GM19239 (cell line): ENCODE measurements at places on chromosomes 12 and 14.

GRCh38 chr12:57765698-57766463 lies 997 bp downstream of the CYP27B1 start:
- no peak for DNase-seq

GRCh38 chr14:55146425-55146824 lies 17.4 kb downstream of the LGALS3 start:
- DNase-seq, result no peak

- no peak for DNase-seq
Measured at GRCh38 chr12:80226576-80226975, 127.2 kb downstream of the OTOGL start.

DNA sequence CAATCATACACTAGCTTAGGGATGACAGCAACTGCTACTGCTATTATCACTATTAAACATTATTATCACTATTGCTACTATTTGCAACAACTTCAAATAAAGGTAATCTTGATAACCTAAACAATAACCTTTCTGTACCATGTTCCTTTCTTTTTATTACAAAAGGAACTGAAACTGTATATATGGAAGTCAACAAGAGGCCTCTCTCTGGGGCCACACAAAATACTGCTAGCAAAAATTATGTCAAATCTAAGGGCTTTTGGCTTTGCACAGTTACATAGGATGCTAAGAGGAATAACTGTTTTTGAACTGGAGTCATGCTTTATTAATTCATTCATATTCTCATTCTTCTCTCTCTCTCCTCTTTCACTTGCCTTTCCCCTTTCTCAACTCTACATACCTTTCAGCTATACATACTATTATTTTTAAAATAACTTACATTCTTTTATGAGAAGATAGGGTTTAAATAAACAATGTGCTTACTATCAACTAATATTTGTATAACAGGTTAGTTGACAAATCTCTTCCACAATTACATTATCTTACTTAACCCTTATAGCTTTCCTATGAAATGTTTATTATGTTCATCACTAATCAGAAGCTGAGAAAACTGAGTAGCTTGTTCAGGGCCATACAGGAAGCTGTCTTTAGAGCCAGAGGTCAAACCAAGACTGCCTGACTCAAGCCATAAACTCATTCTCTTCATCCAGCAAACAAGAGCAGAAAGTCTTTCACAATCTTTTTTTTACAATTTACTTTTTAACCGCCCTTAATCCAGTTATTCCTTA lies 25.7 kb downstream of the SPTSSA start:
- no peak for DNase-seq

- no peak for DNase-seq
Measured at GRCh38 chr12:97555547-97556187, 93.1 kb downstream of the RMST start.

DNA sequence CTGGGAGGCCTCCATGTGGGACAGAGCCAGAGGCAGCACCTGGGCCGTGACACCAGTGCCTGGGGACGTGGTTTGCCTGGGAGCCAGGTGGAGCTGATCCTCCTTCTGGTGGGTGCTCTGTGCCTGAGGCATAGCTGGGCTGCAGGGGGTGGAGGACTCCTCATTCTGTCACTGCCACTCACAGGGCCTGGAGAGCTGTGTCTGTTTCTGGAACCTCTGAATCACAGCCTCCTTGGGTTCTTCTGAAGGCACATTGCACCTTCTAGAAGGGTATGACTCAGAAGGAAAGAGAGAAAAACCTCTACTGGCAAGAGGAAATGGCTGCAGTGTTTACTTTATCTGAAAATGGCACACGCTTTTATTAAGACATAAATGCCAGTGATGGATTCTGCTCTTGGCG lies 659.8 kb downstream of the VRK1 start:
- DNase-seq, result no peak

- no peak for DNase-seq
Measured at GRCh38 chr12:48351022-48351708, 446 bp upstream of the ZNF641 start.

DNA sequence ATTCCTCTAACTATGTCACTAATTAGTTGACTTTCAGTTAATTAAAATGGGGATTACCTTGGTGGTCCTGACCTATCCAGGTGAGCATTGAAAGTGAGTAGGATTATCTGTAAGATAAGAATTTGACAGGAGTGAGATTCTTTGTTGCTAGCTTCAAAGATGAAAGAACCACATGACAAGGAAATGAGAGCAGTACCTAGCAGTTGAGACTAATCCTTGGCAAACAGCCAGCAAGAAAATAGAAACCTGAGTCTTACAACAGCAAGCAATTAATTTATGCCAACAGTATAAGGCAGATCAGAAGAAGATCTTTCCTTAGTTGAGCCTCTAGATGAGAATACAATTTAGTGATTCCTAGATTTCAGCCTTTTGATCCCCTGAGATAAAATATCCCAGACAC lies 1058.4 kb downstream of the LRFN5 start:
- no peak for DNase-seq

DNA sequence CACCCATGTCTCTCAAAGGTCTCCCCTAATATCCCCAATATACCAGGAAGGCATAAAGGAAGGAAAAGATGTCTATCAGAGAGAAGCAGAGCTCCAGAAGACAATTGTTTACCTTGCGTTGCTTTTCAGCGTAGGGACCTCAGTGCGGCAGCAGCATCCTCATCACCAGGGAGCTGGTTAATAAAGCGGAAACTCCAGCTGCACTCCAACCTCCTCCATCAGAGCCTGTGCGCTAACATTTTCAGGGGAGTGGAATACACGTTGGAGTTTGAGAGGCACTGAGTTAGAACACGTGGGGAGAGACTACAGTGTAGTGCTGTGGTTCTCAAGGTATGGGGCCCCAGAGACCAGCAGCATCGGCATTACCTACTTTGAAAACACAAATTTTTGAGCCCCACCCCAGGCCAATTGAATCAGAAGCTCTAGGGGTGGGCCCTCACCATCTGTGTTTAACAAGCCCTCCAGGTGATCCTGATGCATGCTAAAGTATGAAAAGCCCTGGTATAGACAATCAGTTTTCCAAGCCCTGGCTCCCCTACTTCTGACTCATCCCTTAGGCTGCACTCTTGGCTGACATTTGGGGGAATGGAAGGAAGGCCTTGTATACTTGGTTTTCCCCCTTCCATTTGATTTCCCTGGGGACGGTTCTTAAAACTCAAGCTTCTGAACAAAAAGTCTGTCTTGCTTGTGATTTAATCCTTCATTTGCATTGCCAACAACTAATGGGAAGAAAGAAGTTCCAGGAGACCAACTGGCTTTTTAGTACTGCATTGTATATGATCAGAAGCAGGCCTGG lies 419.0 kb upstream of the CCDC196 start:
- no peak for DNase-seq

GRCh38 chr12:89827592-89827991 lies 119.0 kb upstream of the ATP2B1 start:
- no peak for DNase-seq

- no peak for DNase-seq
Measured at GRCh38 chr14:104747876-104748275, 5.1 kb upstream of the SIVA1 start.

DNA sequence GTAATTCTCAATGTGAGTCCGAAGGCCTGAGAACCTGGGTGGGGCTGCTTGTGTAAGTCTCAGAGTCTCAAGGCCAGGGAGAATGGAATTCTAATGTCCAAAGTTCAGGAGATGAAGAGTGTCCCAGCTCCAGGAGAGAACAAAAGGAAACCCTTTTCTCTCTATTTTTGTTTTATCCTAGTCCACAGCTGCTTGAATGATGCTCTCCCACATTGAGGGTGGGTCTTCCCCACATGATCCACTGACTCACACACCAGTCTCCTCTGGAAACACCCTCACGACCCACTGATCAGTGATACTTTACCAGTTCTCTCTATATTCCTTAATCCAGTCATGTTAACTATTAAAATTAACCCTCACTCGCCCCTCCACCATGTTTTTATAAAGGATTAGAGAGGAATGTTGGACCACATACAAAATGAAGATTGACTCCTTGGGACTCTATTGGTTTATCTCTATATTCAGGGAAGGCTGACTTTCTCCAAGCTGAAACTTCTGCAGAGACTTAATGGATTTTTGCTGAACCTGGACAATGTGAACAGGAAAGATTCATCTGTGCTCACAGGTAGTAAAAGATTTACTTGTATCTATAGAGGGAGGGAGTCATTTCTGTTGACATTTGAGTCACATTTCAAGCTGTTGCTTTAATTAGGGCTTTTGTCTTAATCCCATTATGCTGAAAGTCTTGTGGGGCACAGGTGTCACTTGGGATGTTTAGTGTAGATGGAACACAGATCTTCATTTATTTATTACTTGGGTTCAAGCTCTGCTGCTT lies 1061.0 kb upstream of the TMEM132C start:
- no peak for DNase-seq

GRCh38 chr12:62259631-62259992 lies 592 bp upstream of the USP15 start:
- DNase-seq, result no peak

DNA sequence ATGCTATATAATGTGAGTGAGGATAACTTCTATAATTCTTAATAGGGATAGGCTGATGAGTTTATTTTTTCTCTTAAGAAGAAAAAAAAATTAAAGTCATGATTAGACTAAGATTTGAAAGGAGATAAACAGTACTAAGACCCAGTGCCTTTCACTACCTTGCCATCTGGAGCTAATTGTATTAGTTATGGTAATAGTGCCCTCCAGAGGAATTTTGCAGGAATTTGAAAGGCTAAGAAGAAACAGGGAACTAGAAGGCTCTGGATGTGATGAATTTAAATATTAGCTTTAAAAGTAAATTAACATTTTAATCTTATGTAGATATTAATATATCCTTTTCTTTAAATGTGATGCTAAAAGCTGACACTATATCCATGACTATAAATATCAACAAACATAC lies 36.6 kb upstream of the PIK3C2G start:
- DNase-seq, result no peak

DNA sequence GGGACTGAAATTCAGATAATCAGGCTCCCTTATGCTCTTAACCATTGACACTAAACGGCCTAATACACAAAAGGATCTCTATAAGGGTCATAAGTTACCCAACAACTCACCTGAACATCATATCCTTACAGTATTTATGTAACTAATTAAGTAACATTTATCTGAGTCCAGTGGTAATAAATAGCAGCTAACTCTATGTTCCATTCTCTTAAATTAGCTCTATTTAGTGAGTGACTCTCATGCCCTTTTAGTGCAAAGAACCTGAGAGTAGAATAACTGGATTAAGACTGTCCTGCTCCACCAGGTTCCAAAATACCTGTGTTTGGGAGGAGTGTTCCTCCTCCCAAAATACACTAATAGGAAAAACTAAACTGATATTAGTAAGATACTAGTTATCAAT lies 9.8 kb downstream of the SCAF11 start:
- no peak for DNase-seq

DNA sequence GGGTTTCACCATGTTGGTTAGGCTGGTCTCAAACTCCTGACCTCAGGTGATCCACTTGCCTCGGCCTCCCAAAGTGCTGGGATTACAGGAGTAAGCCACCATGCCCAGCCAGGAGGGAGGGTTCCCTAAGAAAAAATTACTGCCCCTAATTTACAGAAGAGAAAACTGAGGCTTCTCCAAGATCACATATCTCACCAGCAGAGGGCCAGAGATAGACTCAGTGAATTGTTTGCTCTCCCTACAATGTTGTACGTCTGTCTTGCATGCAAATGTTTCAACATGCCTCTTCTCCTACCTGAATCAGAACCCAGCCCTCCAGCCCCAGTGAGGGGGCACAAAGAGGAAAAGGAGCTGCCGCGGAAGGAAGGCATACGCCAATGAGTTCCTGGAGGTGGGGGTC lies 48.3 kb upstream of the TMEM263 start:
- DNase-seq, result no peak

GRCh38 chr14:60647081-60647836 lies 2.0 kb downstream of the SIX1 start:
- DNase-seq, result no peak

DNA sequence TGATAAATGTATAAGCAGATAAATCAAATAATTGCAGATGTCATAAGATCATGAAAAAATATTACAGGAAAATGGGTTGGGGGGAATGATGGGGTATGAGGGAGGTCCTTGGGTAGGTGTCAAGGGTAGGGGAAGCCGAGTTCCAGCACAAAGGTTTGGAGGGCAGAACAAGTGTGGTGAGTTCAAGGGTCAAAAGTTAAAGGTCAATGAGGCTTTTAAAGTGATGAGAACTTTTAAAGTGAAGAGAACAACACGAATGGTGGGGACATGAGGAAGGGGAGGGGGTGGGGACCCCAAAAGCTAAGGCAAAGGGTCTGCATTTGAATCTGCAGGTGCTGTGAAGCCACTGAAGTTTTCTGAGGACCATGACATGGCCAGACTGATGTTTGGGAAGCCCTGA lies 200.6 kb upstream of the NOS1 start:
- no peak for DNase-seq

- no peak for DNase-seq
Measured at GRCh38 chr14:33061667-33062325, 123.1 kb downstream of the NPAS3 start.

- DNase-seq, result no peak
Measured at GRCh38 chr12:5012337-5012736, 31.3 kb upstream of the KCNA5 start.

GRCh38 chr14:100629696-100630095 lies 42.5 kb upstream of the BEGAIN start:
- no peak for DNase-seq

DNA sequence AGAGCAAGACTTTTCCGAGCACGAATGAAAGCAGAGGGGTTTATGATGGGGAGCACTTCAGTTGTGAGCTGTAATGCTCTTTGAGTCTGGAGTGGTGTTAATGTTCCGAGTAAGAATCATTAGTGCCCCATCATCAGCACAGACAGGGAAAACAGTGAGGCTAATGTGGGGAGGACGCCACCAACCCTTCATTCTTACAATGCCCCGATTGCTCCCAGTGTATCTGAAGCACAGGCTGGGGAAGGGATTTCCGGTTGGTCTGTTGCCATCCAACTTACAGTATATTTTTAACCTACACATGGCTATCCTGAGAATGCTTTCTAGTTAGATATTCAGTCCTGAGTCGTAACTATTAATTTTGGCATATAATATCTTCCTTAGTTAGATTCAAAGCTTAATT lies 141.6 kb downstream of the APAF1 start:
- no peak for DNase-seq

DNA sequence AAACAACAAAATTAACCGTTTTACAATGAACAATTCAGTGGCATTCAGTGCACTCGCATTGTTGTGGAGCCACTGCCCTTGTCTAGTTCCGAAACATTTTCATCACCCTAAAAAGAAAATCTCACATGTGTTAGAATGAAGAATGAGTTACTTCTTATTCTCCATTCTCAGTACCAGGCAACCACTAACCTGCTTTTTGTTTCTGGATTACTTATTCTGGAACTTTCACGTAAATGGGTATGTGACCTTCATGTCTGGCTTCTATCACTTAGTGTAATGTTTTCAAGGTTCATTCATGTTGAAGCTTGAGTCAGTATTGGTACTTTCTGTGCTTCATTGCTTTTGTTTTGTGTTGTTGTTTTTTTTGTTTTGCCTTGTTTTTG lies 15.6 kb downstream of the RCOR1 start:
- no peak for DNase-seq

DNA sequence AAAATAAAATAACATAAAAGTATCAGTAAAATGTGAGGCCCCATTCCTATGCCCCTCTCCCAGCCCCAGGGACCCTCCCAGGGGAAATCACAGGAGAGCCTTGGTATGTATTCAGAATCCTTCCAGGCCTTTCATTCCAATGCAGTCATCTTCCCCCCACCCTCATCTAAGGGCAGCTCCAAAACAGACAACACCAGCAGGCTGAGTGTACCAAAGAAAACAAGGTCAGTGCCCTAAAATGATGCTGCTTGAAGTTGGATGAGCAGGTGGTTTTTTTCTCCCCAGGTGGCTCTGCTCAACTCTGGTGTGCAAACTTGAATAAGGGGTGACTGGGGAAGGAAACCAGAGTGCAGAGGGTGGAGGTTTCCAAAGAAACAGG lies 56.2 kb downstream of the TSPAN9 start:
- DNase-seq, result no peak

GRCh38 chr14:87852107-87852506 lies 140.9 kb downstream of the GALC start:
- DNase-seq, result no peak
